ENCODE measurements at places on chromosomes 16 and 17. TPM values are rescaled to one million over a fixed set of nuclear protein-coding genes. Genes with fewer than 3 reads are reported as not detected.

The RASD1 gene
- total RNA-seq = not detected

The CD300H gene
- not detected for total RNA-seq

The TAT gene
- not detected for total RNA-seq

The TRPV3 gene
- total RNA-seq = not detected

DNA sequence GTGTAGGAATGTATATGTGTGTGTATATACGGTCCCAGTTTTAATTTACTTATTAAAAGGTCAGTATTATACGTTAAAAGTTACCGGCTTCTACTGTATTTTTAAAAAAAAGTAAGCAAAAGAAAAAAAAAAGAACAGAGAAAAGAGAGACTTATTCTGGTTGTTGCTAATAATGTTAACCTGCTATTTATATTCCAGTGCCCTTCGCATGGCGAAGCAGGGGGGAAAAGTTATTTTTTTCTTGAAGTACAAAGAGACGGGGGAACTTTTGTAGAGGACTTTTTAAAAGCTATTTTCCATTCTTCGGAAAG is 1.6 kb downstream of the NOG start:
- no peak for DNase-seq

DNA sequence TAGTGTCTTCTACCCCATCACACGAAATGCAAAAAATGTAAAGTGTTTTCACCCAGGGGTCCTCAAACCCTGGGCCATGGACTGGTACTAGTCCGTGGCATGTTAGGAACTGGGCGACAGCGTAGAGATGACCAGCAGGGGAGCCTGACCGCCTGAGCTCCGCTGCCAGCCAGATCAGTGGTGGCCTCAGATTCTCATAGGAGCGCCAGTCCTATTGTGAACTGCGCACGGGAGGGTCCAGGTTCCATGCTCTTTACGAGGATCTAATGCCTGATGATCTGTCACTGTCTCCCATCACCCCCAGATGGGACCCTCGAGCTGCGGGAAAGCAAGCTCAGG is 4.5 kb downstream of the SCARF1 start:
- DNase-seq = no peak

The SLC38A8 gene
- total RNA-seq = not detected

DNA sequence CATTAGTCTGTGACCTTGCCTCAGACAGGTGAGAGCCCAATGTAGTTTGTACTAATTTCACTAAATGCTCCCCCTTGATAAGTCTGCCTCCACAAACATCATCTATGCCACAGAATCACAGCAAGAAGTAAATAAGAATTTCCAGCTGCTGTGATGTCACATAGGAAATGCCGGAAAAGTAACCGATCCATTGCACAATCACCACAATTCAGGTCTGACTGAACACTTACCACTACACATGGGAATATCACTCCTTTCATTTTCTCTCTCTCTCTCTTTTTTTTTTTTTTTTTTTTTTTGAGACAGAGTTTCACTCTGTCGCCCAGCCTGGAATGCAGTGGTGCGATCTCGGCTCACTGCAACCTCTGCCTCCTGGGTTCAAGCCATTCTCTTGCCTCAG is 79.0 kb upstream of the CDH11 start:
- DNase-seq = no peak

The CCDC200 gene
- not detected for total RNA-seq

GRCh38 chr16:30894540-30895368 is 877 bp upstream of the BCL7C start:
- no peak for DNase-seq

GRCh38 chr16:54093281-54093680 is 193.3 kb downstream of the IRX3 start:
- DNase-seq = no peak

GRCh38 chr16:22784690-22785214 is 29.2 kb upstream of the HS3ST2 start:
- DNase-seq = no peak

The PALB2 gene
- 12.0 TPM for total RNA-seq

The SLC5A11 gene
- not detected for total RNA-seq

- no peak for DNase-seq
Observed at GRCh38 chr17:80650751-80651518, 106.3 kb downstream of the RPTOR start.

DNA sequence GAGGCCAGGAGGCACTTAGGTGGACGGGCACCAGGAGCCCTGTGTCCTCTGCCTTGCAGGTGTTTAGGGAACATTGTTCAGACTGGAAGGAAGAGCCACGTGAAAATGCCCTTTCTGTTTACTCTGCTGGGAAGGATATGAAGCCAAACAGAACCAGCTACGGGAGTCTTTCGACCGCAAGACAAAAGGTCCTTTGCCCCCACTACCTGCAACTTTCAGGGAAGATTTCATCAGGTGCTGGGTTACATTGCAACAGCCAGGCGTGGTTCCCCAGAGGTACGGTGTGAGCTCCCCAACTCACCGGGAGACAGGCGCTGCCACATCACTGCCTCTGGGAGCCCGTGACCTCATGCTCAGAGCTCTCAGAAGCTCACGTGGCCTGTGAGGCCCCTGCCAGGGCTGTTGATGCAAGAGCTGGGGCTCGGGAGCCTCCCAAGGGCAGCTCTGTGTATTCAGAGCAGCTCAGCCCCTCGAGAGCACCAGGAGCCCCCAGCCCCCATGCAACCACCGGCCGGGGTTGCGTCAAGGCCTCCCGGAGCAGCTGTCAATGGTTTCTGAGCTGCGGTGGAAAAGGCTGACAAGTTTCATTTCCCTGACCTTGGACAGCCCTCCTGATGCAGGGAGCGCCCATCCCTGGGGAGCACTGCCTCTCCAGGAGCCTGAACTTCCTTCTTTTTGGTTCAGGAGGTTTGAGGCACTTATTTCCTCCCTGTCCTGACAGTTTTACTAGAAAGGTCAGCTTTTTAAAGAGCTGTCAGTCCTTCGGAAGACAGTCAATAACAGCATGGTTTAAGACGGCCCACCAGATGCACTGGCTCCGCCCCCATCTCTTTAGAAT is 42.1 kb downstream of the TBC1D16 start:
- DNase-seq = no peak

DNA sequence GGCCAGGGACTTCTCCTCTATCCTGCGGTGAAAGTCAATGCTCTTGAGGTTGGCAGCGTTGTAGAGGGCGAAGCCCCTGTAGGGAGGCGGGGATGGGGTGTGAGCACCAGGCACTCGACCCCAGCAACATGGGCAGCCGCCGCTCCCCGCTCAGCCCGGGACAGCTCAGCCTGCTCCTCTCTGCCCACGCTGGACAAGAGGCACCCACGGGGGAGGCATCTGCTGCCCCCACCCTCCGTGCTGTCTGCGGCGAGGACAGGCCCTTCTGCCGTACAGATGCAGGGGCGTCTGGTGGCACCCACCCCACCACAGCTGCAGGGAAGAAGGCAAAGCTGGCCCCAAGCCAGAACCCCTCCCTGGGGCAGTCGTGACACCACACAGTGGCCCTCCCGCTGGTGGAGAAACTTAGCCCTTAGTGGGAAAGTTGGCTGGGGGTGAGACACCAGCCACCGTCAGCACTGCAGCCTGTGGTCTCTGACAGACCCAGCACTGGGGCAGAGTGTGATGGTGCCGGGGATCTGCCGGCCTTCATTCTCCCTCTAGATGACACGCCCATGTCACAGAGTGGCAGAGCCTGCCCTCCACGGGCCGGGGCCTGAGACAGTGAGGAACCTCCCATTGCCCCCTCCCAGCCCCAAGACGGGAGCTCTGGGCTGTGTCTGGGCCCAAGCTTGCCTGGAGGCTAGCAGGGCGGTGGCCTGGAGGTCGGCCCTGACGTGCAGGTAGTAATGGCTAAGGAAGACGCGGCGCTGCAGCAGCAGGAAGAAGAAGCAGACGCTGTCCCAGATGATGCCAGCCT is 19.5 kb downstream of the CTU2 start:
- DNase-seq = no peak

- no peak for DNase-seq
Observed at GRCh38 chr17:4766723-4767122, 5.0 kb upstream of the TM4SF5 start.

GRCh38 chr17:18184143-18185031 is 759 bp downstream of the ALKBH5 start:
- DNase-seq = peak; percentile 35

- DNase-seq = no peak
Observed at GRCh38 chr16:23833960-23834685, 1.7 kb upstream of the PRKCB start.

DNA sequence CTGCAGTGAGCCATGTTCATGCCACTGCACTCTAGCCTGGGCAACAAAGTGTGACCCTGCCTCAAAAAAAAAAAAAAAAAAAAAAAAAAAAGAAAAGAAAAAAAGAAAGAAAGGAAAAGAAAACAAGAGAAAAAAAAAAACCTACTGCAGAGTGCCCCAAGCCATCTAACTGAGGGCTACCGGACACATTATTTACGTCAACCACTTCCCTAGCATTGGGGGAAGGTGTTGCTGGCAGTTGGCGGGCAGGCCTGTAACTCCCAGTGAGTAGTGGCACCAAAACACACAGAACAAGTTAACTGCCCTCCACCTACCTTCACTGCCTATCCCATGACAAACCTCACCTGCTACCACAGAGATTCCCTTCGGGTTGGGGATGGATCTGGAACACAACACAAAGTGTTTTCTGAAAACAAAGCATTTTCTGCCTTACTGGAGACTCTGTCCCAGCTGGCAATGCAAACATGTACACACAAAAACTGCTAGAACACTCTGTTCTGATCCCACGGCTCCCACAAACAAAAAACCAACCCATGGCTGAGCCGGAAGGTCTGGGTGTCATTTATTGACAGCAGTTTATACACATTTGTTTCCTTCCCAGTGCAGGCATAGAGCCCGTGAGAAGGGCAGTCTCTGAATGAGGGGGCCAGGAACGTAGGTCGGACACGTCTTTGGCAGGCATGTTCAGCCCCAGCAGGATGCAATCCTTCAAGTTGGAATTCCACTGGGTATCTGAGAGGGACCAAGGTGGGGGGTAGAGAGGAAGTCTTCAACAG is 11.0 kb downstream of the PHB1 start:
- DNase-seq = no peak

DNA sequence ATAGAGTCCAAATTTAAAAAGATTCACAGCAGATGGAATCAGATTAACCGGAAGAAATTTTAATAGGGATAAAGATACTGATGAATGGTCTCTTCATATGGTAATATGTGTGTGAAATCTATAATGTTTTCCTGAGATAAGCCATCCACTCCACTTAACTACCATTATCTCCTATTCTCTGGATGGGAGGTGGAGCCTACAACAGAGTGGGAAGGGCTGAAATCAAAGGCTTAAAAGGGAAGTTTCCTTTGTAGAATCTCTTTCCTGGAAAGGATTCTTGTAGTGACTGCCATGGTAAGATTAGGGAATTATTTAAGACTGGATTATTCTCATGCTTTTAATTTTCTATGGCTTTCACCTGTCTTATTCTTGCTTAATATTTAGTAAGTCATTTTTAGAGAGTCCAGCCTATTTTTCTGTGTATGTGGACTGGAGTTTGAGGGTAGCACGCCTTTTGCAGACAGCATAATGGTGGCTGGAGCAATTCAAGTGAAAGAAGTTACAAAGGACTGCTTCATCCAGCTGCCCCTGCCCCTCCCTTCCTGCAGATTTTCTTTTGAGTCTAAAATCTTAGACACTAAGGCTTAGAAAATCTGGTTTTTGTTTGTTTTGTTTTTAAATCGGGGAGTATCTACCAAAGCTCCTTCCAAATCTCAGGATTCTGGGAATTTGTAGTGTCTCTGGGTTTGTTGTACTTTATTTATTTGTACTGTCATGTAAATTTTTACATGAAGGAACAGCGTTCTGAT is 26.5 kb downstream of the KAT7 start:
- DNase-seq = no peak

The ZFP3 gene
- total RNA-seq = not detected

The CRK gene
- 25.4 TPM for total RNA-seq

- no peak for DNase-seq
Observed at GRCh38 chr16:88334778-88335720, 47.7 kb upstream of the ZNF469 start.

GRCh38 chr17:20010099-20010863 is 1.1 kb downstream of the SPECC1 start:
- peak; percentile 62 for DNase-seq

The PTX4 gene
- total RNA-seq = not detected

GRCh38 chr16:12245088-12245920 is 268.8 kb downstream of the SNX29 start:
- no peak for DNase-seq

The TNFRSF13B gene
- total RNA-seq = not detected

DNA sequence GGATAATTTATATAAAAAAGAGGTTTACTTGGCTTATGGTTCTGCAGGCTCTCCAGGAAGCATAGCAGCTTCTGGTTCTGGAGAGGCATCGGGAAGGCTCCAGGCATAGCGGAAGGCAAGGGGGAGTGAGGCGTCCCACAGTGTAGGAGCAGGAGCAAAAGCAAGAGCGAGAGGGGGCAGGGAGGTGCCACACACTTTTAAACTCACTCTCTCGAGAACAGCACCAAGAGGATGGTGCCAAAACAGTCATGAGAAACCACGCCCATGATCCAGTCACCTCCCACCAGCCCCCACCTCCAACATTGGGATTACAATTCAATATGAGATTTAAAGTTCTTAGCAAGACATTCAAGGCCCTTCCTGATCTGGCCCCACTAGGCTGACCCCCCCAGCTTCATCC is 50.0 kb upstream of the LGALS9 start:
- DNase-seq = no peak
